ENCODE measurements at places on chromosomes 5 and 9. TPM values are rescaled to one million over a fixed set of nuclear protein-coding genes. Genes with fewer than 3 reads are reported as not detected.

GRCh38 chr5:139660923-139661814, 13.0 kb downstream of the CXXC5 start:
- peak; percentile 93 for DNase-seq

GRCh38 chr5:103891151-103891550, 328.6 kb upstream of the NUDT12 start:
- DNase-seq: no peak

GRCh38 chr5:181044093-181044599, 4.1 kb downstream of the BTNL9 start:
- DNase-seq: no peak

- no peak for DNase-seq
Measured at GRCh38 chr5:108145351-108145750, 236.5 kb downstream of the FBXL17 start.

DNA sequence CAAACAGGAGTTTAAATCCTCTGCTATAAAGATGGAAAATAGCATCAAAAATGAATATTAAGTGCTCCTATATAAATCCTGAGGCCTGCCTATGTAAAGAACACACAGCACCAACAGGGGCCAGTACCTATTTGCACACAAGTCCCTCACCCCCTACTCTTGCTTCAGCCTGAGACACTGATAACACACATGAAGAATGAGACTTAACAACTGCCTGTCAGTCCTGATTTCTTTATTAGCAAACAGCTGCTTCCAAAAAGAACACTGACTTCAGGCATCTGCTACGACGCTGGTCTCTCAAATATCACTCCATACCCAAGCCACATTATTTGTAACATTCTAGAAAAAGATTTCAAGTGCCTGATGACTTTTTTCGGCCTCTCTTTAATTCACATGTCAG, 55.5 kb downstream of the MYO10 start:
- DNase-seq: no peak

- no peak for DNase-seq
Measured at GRCh38 chr5:68331192-68332079, 115.9 kb downstream of the PIK3R1 start.

DNA sequence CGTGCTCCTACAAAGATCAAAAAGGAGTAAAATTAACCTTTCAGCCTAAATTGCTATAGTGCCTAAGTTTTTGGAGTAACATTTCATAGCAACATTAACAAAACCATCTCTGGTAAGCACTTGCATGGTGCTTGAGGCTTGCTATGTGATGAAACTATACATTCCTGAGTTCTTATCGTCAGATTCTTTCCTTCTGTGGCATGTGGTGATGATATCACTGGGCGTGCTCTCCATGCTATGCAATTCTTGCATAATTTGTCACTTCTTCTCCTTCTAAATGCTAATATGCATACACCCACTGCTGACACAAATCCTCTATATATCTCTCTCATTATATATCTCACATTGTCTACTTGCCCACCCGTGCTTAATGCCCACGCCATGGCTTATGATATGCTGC, 2019.9 kb downstream of the MAT2B start:
- no peak for DNase-seq

DNA sequence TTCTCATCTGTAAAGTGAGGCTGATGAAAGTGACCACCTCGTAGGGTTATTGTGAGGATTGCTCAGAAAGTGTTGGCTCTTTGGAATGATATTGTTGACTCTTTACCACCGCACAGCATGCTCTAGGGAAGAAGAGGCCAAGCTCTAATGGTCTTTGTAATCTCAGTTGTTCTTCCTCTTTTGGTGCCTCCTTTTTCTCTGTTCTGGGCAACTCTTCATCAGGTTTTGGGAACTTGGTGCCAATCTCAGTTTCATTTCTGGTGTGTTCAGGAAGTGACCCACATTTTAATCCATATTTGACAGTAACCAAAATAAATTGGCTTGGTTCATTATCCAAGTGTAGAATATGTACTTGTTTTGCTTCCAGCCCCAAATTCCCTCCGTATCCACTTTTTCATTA, 25.1 kb downstream of the ARHGAP26 start:
- no peak for DNase-seq

Gene ANKRD31
- total RNA-seq: not detected

Gene FOXD4L4
- total RNA-seq: not detected

Gene ARHGEF37
- total RNA-seq: 0.25 TPM

All from SJSA1 (cell line).